ENCODE measurements at places on chromosomes 3 and 15.
A peak's percentile ranks its signal among the peaks of the same experiment; 100 is the strongest.

DNA sequence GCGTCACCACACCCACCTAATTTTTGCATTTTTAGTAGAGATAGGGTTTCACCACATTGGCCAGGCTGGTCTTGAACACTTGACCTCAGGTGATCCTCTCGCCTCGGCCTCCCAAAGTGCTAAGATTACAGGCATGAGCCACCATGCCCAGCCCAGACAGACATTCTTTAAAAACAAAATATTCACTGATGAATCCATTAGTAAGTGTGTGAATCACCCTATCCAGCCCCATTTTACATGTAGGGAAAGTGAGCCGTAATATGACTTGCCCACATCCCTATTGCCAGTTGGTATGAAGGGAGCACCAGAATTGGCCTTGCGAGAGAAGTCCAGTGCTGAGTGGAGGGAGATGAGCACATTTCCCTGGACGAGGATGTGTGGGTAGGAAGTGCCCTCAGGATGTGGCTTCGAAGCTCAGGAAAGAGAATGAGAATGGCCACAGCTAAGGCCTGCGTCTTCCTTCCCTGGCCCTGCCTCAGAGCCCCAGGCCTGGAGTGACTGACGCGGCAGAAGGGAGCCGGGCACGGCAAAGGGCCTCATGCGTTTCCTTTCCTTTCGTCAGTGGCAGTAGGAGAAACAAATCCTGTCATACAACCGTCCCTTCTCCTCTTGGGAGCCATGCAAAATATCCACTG, 28.3 kb upstream of the ETV5 start:
- no peak for DNase-seq

DNA sequence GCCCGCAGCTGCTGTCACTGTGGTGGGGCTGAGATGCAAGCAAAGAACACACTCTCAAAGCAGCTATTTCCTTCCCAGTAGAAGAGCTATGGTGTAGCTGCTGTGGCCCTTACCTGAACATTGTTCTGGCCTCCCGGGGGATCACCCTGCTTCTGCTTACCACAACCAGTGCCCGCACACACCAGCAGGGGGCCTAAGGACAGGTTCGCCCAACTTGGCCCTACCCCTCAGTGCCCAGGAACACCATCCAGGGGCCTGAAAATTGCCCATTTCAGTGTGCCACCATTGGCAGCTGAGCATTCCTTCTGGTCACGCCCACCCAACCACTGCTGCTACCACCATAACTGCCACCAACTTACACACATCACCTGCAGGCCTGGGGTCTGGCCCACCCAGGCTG, 113.0 kb downstream of the TP63 start:
- no peak for DNase-seq

GRCh38 chr15:69434238-69434637, 18.4 kb upstream of the RPLP1 start:
- DNase-seq, result no peak

DNA sequence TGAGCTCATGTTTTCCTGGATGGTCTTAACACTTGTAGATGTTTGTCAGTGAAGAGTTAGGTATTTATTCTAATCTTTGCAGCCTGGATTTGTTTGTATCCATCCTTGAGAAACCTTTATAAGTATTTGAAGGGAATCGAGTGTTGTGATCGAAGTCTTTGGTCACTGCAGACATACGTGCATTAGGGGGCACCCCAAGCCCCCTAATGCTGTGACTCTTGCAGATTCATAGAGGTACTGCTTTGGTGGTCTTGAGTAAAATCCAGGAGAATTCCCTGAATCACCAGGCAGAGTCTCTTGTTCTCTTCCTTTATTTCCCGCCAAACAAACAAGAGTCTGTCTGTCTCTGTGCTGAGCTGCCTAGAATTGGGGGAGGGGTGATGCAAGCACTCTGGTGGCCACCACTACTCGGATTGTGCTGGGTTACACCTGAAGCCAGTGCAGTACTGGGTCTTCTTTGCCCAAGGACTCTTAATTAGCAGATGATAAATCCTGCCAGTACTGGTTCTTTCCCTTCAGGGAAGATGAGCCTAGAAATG, 170.5 kb upstream of the POU1F1 start:
- no peak for DNase-seq

DNA sequence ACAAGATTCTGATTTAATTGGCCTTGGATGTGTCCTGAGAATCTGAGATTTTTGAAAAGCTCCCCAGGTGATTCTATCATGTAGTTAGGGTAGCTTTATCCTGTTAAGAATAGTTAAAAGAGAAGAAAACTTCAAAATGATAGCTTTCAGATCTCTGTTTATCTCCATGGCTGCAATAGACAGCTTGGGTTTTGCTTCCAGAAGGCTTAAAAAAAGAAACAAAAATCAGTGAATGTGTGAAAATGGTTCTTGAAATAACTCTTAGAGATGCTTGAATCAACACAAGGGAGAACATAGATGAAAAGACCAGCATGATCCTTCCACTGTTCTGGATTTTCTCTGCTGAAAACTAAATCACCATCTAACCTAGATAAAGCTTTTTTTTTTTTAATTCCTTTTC, 60.8 kb upstream of the TMC3 start:
- DNase-seq, result no peak

DNA sequence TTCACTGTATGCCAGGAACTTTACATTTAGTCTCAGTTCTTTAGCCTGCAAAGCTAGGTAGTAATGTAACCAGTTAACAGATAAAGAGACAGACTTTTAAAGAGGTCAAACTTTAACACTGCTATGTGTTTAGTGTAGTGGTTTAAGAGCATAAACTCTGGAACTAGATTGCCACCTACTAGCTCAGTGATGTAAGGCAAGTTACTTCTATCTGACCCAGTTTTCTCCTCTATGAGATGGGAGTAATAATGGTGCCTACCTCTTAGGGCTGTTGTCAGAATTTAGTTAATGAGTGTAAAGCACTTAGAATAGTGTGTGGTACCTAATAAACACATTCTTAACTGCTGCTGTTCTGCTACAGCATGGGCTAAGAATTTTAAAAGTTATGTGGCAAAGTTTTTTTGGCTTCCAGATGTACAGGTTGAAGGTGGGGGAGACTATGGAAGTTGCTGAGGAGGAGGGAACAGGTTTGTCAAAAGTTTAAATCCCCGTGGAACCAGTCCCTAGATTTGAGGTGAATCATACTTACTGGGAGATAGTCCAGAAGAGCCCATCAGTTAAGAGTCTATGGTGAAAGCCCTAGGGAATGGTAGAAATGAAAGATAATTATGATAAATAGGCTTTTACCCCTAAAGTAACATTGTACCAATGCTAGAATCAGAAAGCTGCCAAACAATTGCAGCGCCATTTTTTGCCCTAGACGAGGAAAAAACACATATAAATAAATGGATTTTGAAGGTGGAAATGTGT, 13.9 kb downstream of the TSC22D2 start:
- DNase-seq, result no peak

GRCh38 chr3:99755831-99756230, 61.8 kb upstream of the CMSS1 start:
- no peak for DNase-seq

DNA sequence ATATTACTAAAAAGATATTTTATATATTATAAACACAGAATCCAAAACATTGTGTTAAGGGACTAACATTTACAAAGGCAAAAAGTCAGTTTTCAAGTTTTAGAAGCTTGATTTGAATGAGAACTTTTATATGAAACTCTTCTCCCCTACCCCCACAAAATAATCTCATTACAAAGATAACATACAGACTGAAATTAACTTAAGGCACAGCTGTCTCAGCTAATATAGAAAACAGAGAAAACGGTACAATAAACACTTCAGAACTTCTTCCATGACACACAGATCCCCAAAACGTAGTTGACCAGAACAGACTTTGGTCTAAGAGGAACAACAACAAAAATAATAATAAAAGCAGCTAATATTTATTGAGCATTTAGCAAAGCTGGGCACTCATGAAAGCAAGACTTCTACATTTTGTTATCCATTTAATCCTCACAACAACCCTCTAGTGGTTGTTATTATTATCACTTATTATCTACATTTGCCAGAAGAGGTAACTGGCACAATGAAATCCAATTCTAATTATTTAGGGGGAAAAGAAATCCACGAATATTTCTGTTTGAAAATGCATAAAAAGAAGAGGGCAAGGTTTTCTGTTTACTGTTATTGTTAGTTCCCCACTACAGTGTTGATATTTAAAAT, 68.1 kb downstream of the PFN2 start:
- no peak for DNase-seq

DNA sequence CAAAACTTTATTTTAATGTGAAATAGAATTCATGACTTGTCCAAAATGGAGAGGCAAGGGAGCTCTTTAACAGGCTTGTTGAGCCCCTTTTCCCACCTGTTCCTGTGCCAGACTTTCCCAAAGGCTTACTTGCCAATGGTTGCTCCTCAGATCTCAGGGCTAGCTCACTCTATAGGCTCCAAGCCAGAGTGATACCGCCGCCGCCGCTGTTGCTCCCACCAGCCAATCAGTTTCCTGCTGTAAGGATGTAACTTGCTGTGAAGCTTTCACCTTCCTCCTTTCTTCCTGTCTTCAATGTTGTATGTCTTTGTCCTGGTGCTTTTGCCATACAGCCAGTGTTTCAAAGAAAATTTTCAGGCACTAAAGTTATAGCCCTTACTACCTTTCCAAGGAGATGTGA, 41.3 kb upstream of the RBM5 start:
- DNase-seq, result no peak

DNA sequence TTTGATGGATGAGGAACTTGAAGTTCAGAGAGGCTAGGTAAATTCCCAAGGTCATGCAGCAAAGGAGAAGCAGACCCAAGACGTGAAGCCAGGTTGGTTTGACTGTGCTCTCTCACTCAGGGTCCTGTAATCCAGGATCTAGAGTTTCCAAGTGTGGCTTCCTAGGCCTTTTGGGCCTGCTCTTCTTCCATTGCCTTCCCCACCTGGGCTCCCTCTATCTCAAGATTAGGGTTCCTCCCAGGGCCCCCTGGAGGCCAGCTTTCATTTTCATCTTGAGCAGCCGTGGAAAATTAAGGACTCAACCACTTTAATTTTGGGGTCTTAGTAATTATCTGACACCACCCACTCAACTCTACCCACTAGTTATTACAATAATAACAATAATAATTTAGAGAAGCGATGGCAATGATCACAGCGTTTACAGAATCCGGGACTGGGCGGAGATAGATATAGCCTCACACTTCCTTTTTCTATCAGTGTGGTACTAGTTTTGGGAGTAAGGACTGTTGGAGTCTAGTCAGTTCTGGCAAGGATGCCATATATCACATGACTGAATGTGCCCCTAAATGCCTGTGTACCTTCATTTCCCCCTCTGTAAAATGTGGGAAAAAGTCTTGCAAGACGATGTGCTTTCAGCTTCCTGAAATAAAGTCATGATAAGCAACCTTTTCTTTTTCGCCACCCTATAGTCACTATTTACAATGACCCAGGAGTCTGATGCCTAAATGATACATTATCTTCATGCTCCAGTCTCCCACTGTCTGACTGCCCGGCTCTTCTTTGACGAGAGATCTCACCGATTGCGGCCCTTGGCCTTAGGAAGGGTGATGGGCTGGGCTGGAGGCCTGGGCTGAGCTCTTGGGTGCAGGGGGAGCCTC, 30.2 kb upstream of the MAGEF1 start:
- DNase-seq, result no peak

GRCh38 chr3:191624299-191624698, 163.3 kb downstream of the PYDC2 start:
- DNase-seq, result no peak

GRCh38 chr15:44726568-44727484, 9.5 kb upstream of the TRIM69 start:
- peak; percentile 88 for DNase-seq

DNA sequence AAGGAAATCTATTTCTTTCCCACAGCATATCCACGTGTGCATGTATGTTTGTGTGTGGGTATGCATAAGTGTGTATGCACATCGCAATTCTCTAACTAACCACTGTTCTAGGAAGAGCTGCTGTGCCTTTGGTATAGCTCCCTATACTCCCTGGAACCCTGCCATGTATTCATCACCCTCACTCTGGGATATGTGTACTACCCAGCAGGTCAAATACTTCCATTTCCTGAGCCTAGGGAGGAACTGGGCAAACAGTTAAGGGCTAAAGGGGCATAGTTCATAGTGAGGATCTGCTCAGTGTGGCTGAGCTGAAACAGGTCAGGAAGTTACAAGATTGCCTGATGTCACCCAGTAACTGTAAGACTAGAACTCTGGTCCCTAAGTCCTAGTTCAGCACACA, 260.4 kb downstream of the RPLP1 start:
- DNase-seq, result peak; percentile 46

DNA sequence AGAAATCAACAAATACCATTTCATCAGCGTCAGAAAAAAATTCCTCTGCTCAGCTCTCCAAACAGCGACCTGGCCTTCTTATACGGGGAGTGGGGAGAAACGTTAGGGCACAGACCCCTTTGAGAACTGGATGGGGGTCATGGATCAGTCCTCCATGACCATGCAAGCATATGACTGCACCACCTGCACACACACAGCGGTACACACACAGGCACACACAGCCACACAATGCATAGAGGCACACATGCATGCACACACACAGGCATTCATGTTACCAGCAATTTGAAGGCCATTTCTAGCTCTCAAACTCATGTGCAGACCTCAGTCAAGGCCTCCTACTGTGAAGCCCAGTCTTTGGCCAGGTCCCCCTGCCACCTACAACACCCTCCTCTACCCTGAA, 50.2 kb downstream of the SLC41A3 start:
- DNase-seq, result no peak

DNA sequence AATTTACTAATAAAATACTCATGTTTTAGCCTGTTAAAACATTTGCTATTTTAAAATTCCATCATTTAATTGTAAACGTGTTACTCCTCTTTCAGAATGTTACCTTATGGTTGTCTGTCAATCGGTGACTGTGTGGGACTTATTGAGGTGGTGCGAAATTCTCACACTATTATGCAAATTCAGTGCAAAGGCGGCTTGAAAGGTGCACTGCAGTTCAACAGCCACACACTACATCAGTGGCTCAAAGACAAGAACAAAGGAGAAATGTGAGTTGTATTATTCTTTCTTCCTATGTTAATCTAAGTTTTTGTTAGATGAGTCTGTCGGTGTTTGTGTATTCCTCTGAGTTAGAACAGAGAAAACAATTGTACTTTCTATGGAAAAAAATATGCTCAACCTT, 21.7 kb downstream of the KCNMB3 start:
- no peak for DNase-seq

DNA sequence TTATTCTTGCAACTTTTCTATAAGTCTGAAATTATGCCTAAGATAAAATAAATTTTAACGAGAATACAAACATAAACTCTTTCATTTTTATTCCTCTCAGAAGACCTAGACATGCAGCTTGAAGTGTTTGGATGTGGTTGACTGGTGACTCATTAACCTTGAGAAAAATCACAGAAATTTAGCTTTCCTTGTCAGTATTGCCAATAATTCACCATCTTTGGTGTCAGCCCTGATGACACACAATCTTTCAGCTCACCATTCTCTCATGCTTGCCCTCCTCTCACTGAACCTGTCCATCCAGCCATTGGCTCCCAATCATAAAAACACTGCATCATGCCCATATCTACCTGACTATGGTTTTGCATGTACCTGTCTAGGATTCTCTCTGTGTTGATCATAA, 22.6 kb upstream of the TNFAIP8L3 start:
- DNase-seq, result no peak

DNA sequence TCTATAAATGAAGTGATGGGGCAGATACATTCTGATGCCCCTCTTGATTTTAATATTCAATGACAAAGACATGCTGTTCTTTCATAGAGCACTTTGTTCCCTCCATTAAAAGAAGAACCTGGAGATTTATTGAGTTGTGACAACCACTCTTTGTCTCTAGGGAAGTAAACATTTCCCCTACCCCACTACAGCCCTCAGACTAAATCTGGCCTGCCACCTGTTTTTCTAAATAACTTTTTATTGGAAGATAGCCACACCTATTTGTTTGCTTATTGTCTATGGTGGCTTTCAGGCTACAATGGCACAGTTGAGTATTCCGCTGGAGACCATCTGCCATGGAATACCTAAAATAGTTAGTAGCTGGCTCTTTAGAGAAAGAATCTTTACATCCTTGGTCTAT, 41.2 kb upstream of the ZNF385D start:
- DNase-seq, result no peak
